ENCODE measurements at places on chromosomes 16 and 17. TPM values are rescaled to one million over a fixed set of nuclear protein-coding genes. Genes with fewer than 3 reads are reported as not detected.
A peak's percentile ranks its signal among the peaks of the same experiment; 100 is the strongest.

Gene TEX14
- 0.18 TPM for total RNA-seq

Gene JUP
- 0.39 TPM for total RNA-seq

- no peak for DNase-seq
Measured at GRCh38 chr16:14042706-14043105, 28.4 kb upstream of the MRTFB start.

DNA sequence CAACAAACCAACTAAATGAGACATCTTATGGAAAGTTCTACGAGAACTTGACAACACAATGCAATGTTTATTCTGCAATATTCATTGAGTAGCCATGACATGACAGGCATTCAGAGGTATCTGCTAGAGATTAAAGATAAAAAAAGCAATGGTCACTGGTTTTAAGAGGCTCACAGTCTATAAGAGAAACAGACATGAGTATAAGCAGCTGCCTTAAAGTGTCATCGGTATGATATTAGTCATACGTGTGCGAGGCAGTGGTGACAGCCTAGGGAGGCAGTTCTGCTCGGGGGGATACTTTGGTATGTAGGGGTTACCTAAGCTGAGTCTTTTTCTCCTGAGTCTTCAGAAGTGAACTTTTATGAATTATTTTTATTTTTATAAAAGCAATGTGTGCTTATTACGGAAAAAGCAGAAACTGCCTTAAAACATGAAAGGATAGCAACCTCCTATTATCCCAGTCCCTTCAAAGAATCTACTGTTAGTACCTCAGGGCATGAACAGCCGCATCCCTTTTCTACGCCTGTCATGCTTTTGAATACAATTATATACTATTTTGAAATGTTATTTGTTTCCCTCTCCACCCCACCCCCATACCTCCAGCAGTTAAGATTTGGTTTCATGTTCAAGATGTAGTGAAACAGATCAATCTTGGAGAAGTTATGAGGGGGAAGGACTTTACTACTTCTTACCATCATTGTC is 7.7 kb downstream of the ST6GALNAC1 start:
- no peak for DNase-seq

GRCh38 chr17:49516180-49516579 is 21.1 kb downstream of the NGFR start:
- DNase-seq, result no peak

- no peak for DNase-seq
Measured at GRCh38 chr16:68197250-68197649, 38.7 kb downstream of the ESRP2 start.

Gene HOXB3
- 3.1 TPM for total RNA-seq

Gene COPRS
- 33.9 TPM for total RNA-seq

- no peak for DNase-seq
Measured at GRCh38 chr16:78100112-78100467, 636 bp downstream of the WWOX start.

DNA sequence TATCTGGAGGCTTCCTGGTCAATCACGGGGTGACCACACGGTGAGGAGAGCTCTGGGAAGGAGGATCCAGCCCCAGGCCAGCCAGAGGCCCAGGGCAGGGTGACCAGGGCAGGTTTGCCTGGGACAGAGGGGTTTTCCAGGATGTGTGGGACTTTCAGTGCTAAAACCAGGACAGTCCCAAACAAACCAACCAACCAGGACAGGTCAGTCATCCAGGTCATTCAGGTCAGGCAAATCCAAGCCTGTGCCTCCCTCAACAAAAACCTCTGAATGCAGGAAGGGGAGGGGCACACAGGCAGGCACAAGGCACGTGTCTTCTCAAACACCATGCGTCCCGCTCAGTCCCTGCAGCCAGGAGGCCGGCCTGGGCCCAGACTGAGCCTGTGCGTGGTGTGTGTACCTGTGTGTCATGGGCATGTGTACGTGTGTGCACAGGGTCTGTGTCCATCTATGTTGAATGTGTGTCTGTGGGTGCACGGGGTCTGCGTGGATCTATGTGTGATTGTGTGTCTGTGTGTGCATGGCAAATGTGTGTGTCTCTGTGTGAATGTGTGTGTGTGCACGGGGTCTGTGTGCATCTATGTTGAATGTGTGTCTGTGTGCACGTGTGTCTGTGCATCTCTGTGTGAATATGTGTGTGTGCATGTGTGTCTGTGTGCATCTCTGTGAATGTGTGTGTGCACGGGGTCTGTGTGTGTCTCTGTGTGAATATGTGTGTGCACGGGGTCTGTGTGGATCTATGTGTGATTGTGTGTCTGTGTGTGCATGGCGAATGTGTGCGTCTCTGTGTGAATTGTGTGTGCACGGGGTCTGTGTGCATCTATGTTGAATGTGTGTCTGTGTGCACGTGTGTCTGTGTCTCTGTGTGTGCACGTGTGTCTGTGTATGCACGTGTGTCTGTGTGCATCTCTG is 78.9 kb downstream of the RTN4RL1 start:
- no peak for DNase-seq

Gene MMP2
- total RNA-seq, result not detected

- no peak for DNase-seq
Measured at GRCh38 chr16:19967561-19967960, 82.9 kb upstream of the GPRC5B start.

GRCh38 chr17:68518063-68518815 is 6.0 kb downstream of the PRKAR1A start:
- no peak for DNase-seq

Gene TPSG1
- total RNA-seq, result not detected

DNA sequence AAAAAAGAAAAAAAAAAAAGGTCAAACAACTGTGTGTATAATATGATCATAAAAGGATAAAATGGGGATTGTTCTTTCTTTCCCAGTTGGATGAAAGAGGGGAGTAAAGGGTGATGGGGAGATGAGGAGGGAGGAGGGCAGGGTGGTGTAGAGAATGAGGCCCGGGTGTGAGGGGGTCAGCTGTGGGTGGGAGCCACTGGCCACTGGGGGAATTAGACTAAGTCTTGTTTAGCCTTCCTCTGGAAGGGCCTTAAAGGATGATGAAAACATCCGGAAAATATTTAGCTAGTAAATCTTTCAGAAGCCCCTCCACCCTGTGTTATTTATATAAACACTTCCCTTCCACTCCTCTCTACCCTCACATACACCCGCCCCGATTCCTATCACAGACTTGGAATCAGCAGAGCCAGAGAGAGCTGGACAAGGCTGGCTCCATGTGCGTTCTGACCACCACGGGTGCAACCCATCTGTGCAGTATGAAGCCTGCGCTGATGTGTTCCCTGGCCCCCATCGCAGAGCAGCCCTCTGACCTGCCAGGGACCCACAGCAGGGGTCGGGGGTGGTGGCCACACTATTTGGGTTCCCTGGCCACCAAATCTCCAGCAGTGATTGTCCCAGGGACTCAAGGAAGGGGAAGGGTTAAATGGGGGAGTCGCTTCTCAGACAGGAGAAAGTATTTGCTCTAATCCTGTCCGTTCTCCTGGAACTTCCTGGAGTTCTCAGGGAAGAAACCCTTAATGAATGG is 72.7 kb downstream of the GAS7 start:
- no peak for DNase-seq

Gene ZC3H18
- total RNA-seq, result 71.9 TPM

- DNase-seq, result no peak
Measured at GRCh38 chr17:78082988-78083387, 45.6 kb downstream of the TMC6 start.

Gene TP53TG3F
- total RNA-seq, result not detected

DNA sequence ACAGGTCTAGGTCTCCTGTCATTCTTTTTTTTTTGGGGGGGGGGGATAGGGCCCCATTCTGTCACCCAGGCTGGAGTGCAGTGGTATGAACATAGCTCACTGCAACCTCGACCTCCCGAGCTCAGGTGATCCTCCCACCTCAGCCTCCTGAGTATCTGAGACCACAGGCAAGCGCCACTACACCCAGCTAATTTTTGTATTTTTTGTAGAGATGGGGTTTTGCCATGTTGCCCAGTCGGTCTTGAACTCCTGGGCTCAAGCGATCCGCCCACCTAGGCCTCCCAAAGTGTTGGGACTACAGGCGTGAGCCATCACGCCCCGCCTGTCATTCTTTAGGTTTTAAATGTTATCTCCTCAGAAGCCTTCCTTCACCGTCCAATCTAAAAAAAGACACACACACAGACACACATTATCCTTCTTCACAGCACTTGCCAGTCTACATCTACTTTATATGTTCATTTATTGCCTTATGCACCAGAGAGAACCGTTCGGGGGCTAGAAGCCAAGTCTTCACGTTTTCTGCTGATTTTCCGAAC is 694 bp downstream of the MRPL27 start:
- DNase-seq, result no peak

Gene KRT31
- total RNA-seq, result not detected

GRCh38 chr17:68462381-68463210 is 5.3 kb upstream of the WIPI1 start:
- DNase-seq, result peak; percentile 66

Gene RNF43
- 2.9 TPM for total RNA-seq

- no peak for DNase-seq
Measured at GRCh38 chr16:23788685-23789084, 33.9 kb downstream of the CHP2 start.

DNA sequence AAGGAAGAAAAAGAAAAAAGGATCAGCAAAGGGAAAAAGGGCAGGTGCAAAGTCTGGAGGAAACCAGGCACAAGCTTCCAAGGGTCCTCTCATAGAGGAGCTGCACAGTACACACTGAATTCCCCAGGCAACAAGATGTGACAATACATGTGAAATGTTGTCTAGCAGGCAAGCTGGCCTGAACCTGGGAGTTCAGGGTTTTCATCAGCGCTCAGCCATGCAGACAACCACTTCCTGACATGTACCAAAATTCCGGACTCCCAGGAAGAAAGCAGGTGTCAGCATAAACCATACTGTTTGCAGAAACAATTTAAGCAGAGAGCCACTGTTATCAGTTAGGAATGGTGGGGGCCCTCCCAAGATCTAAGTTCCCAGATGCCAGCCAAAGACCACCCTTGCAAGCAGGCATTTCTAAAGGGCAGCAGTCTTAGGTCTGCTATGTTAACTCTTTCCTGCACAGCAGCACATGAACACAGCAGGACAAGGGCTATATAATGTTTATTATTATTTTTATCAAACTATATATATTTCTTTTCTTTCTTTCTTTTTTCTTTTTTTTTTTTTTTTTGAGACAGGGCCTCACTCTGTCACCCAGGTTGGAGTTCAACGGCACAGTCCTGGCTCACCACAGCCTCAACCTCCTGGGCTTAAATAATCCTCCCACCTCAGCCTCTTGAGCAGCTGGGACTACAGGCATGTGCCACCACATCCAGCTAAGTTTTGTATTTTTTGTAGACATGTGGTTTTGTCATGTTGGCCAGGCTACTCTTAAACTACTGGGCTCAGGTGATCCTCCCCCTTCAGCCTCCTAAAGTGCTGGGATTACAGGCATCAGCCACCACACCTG is 10.1 kb downstream of the TK2 start:
- no peak for DNase-seq

- peak; percentile 90 for DNase-seq
Measured at GRCh38 chr17:76397687-76398522, 13.5 kb downstream of the SPHK1 start.

DNA sequence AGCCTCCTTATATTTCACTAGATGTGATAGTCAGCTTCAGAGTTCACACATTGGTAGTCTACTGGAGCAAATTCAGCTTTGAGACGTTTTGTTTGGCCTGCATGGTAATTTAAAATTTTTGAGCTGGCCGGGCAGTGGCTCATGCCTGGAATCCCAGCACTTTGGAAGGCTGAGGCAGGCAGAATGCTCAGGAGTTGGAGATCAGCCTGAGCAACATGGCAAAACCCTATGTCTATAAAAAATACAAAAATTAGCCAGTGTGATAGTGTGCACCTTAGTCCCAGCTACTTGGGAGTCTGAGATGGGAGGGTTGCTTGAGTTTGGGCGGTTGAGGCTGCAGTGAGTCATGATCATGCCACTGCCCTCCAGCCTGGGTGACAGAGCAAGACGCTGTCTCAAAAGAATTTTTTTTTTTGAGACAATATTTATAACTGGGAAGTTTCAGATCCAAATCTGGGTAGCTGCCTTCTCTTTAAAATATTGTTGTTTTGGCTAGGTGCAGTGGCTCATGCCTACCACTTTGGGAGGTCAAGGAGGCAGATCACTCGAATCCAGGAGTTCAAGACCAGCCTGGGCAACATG is 4.8 kb upstream of the BLMH start:
- DNase-seq, result no peak

Gene LRRC37A3
- 7.2 TPM for total RNA-seq

DNA sequence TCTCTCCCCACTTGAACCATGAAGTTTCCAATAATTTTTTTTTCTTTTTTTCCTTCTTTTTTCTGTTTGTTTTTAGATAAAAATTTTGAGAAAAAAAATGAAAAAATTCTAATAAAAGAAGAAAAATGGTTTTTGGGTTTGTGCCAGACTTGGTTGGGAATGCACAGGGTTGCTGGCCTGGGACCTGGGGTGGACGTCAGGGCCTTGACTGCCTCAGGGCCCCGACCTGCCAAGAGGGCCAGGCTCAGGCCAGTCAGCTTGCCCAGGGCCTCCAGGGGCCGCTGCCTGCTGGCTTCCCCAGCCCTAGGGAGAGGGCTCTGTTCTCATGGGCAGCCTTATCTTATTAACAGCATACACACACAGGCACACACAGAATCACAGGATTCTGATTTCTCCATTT is 6.5 kb downstream of the TBX6 start:
- no peak for DNase-seq

DNA sequence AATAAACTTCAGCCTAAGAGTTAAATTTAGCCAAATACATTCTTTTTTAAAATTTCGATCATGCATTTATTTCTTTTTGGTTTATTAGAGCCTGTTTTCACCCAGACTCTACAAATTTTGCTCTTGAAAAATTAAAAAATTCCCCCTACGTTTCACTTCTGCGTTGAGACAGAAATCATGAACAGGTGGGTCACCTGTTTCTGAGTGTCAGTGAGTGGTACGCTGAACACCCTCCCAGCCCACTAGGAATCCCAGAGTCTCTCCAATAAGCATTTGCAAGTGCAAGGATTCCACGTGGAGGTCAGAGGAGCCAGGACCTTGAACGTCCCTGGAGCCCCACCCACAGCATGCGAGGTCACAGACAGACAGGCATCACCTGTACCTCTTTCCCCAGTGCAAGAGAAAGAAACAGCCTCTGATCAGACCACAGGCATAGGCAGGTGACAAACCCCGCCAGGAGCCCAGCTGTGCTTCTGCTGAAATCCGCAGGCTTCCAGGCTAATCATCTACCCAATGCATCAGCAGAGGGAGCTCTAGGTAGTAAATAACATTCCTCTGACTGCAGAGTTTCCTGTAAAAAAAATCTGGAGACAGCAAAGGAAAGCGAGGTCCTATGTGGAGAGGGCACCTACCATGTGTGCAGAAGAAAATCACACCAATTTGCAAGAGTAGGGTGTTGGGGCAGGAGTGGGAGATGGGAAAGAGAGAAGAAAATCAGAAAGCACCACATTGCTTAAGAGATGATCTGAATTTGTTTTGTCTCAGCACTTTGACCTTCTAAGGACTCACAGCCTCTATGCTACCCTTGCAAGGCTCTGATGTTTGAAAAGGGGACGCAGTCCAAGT is 5.9 kb upstream of the XYLT1 start:
- DNase-seq, result no peak

Gene SCGB1C2
- not detected for total RNA-seq

Gene TP53TG3
- not detected for total RNA-seq

Data from activated naive CD4-positive, alpha-beta T cell treated with anti-CD3 and anti-CD28 coated beads, Interleukin-2, amount 50 U/mL, for 72 hours (primary cell).